DND-41 (cell line): ENCODE measurements at places on chromosomes 1 and 21.
A peak's percentile ranks its signal among the peaks of the same experiment; 100 is the strongest.

GRCh38 chr1:81509594-81509993, 291.1 kb upstream of the ADGRL2 start:
- no peak for DNase-seq
- no peaks in the 10 kb centered on the region for H3K36me3 ChIP-seq
- H3K27me3 ChIP-seq = no peaks in the 10 kb centered on the region
- no peak overlapping the region for H3K4me3 ChIP-seq
- no peaks in the 10 kb centered on the region for H3K4me1 ChIP-seq

DNA sequence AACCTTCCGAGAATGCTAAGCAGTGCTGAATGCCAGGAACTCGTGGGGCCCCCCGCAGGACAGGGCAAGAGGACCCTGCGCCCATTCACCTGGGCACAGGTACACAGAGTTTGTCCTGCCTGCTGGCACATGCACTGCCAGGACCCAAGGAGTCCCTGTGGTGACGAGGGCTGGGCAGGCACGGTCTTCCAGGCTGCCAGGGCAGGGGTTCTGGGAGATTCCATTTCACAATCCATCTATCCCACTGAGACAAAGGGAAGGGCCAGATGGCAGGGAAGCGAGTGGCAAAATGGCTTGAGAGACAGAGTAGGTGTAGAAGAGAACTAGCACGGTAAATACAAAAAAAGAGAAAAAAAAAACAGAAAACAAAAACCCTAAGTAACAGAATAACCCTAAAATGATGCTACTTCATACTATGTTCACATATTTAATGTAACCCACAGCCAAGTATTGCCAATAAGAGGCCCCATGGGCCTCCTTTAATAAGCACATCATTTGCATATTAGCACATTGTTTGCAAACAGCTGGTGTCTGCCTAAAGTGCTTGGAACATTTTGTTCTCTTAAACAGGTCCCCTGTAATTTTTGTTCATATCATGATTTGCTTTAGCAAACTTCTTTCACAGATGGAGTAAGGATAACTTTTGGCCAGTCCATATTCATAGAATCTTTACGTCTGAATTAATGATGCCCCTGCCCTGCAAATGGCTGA, 83.8 kb downstream of the STUM start:
- DNase-seq = no peak
- no peak overlapping the region for H3K27ac ChIP-seq
- H3K27me3 ChIP-seq = no peaks in the 10 kb centered on the region
- H3K4me1 ChIP-seq = no peaks in the 10 kb centered on the region
- H3K36me3 ChIP-seq = peaks cover 43% of the 10 kb centered on the region

GRCh38 chr1:52056937-52057231, 789 bp downstream of the BTF3L4 start:
- no peaks in the 10 kb centered on the region for H3K27me3 ChIP-seq
- H3K4me3 ChIP-seq = peak overlapping the region; percentile 79; the same call in 1 of the 2 replicates
- H3K4me1 ChIP-seq = peaks cover 71% of the 10 kb centered on the region
- H3K36me3 ChIP-seq = peaks cover 37% of the 10 kb centered on the region
- H3K27ac ChIP-seq = peak overlapping the region; percentile 98

DNA sequence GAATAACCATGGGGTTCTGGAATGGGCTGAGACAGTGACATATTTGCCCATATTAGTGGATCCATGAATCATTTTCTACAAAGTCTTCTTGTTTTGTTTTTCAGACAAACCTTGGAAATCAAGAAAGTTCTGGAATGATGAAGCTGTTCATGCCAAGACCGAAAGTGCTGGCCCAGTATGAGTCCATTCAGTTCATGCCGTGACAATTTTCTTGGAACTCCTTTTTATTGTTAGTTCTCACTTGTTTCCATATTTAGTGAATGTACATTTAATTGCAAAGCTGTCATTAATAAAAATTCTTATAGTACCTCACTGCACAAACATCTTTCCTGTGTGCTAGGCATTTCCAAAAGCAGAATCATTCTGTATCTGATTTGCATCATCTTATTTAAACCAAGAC, 100.6 kb upstream of the KCNJ15 start:
- H3K36me3 ChIP-seq = no peaks in the 10 kb centered on the region
- no peak for DNase-seq
- no peaks in the 10 kb centered on the region for H3K4me1 ChIP-seq
- H3K4me3 ChIP-seq = no peak overlapping the region
- H3K27ac ChIP-seq = no peak overlapping the region

DNA sequence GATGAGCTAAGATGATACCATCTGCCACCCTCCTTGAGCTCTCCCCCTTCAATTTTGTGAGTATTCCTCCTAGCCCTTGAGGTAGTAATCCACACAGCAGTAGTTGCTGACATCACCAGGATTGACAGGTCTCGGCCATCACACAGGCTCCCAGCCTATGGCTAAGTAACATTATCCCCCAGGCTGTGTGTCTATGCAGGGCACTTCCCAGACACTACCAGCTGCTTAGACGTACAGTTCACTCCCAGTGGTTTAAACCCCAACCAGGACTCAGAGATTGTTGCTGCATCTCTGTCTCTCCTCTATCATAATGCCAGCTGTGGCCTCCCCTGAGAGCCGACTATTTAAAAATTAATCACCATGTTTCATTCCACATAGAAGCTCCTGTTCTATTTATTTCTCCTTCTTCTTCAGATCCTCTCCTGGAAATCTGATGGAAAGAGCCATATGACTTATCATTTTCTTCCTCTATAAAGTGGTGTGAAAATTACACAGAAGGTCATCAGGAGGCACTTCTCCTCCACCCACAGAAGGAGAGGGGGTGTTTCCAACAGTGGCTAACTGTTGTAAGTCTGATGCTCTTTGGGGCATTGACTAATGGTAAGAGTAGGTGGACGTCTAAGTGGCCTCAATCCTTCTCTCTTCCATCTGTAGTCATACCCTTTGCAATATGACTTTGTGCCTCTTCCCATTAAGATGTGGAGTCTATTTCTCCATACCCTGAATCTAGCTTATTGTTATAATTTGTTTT, 396.3 kb downstream of the SETD4 start:
- DNase-seq = no peak
- H3K27ac ChIP-seq = no peak overlapping the region
- no peak overlapping the region for H3K4me3 ChIP-seq
- H3K27me3 ChIP-seq = no peaks in the 10 kb centered on the region

- H3K4me3 ChIP-seq = no peak overlapping the region
- H3K27me3 ChIP-seq = peaks cover 4% of the 10 kb centered on the region
- no peaks in the 10 kb centered on the region for H3K4me1 ChIP-seq
- H3K36me3 ChIP-seq = no peaks in the 10 kb centered on the region
- DNase-seq = no peak
- no peak overlapping the region for H3K27ac ChIP-seq
Measured at GRCh38 chr1:233672732-233673131, 58.8 kb downstream of the KCNK1 start.

DNA sequence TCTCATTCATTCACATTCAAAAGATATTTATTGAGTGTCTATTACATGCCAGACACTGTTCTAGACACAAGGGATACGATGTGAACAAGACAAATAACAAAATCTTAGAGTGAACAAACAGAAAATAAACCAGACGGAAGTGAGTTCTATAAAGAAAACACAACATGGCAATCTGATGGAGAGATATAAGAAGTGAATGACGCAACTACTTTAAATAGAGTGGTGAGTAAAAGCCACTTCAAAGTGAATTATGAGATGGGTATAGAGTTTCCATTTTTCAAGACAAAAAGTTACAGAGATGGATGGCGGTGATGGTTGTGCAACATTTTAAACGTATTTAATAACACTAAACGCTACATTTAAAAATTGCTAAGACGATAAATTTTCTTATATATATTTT, 75.4 kb downstream of the CEP170 start:
- no peak for DNase-seq
- H3K27ac ChIP-seq = no peak overlapping the region
- H3K4me3 ChIP-seq = no peak overlapping the region

DNA sequence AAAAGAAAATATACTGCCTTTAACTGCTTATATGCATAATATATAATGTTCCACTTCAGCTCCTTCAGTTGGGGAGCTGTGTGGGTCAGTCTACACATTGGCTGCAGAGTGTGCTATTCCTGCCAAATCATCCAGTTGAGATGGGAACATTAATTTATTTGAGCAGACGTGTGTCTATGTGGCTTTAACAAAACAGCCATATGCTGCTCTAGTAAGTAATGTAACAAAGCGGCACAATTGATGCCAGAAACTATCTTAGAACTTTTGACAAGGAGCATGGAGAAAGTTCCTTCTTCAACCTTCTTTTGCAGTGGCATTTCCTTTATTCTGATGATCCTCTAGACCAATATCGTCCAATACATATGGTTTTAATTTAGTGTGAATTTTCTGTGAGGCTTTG, 285.9 kb upstream of the C1orf87 start:
- no peak overlapping the region for H3K4me3 ChIP-seq
- H3K27ac ChIP-seq = no peak overlapping the region
- H3K27me3 ChIP-seq = no peaks in the 10 kb centered on the region
- DNase-seq = no peak

DNA sequence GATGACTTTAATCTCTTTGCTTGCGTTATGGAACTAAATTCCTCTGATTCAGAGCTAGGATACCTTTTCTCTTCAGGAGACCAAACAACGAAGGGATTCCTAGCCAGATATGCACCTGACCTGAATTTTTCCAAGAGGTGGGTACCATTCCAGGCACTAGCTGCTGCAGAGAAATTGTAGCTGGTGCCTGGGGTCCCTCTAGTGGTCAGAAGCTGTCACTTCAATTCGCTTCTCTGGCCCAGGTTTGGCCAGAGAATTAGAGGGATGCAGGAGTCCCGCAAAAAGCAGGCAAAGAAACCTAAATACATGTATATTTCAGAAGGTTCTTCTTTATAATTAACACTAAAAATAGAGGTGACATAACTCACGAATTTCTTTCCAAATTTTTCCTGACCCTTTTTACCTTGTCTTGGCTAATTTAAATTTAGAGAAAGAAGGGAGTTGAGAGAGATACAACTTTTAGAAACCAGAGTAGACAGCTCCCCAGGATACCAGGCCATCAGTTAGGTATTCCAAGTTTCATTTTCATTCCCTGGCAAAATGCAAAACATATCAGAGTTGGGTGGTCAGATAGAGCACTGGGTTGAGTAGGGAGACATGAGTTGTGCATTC, 9.6 kb downstream of the ACKR1 start:
- no peak overlapping the region for H3K4me3 ChIP-seq
- peaks cover 9% of the 10 kb centered on the region for H3K27me3 ChIP-seq
- no peaks in the 10 kb centered on the region for H3K4me1 ChIP-seq
- DNase-seq = peak; percentile 51

GRCh38 chr1:27773826-27774445, 917 bp downstream of the STX12 start:
- DNase-seq = no peak
- no peaks in the 10 kb centered on the region for H3K27me3 ChIP-seq
- peak overlapping the region; percentile 87 for H3K4me3 ChIP-seq
- peaks cover 32% of the 10 kb centered on the region for H3K4me1 ChIP-seq
- peak overlapping the region; percentile 68 for H3K27ac ChIP-seq

- peaks cover 15% of the 10 kb centered on the region for H3K4me1 ChIP-seq
- H3K36me3 ChIP-seq = no peaks in the 10 kb centered on the region
- no peaks in the 10 kb centered on the region for H3K27me3 ChIP-seq
Measured at GRCh38 chr1:160724465-160725242, 13.0 kb upstream of the CD48 start.

DNA sequence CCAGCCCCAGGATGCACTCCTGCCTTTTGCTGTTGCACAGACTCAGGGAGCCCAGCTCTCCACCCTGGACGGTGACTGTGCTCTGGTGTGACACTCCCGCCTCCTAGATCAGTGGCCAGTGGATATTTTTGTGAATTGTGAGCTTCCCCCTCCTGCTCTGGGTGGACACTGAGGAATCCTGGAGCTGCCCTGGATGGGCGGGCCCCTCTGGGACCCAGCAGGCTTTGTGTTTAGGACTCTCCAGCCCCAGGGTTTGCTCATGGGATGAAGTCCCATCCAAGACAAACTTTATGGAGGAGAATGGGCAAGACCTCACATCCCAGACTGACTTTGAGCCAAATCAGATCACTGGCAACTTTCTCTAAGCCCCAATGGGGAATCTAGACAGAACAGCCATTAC, 16.1 kb downstream of the SLC6A9 start:
- no peaks in the 10 kb centered on the region for H3K27me3 ChIP-seq
- no peaks in the 10 kb centered on the region for H3K36me3 ChIP-seq
- no peak for DNase-seq
- H3K4me1 ChIP-seq = no peaks in the 10 kb centered on the region

DNA sequence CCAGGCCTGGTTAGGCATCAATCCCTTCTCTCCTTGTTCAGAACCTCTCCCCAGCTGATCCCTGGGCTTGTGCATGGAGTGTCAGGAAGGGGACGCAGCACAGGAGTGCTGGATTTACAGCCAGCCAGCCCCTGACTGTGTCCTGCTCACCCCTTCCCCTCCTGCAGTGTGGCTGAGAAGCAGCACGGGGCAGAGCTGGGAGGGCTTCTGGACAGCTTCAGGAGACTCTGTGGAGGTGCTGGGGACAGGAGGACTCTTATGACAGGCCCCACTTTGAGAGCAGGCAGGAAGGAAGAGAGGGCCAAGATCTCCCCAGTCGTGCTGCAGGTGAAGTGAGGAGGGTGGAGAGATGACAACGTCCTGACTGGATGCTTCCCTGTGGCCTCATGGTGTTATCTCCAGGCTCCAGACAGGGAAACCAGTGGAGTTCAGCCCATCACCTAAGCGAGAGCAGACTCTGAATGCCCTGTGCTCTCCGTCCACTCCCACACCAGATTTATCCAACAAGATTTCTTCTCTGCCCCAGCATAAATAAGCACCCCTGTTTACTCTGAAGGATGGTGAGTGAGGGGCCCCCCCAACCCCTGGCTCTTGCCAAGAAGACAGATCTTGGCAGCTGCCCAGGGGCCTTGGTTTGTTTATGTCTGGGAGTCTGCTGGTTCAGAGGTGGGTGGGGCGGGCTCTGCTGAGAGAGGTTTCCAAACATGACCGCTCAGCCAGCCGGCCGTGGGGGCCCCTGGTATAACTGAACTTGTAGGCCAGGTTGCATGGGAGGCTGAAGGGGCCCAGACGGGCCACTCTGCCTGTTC, 21.3 kb downstream of the TMCC2 start:
- H3K4me1 ChIP-seq = no peaks in the 10 kb centered on the region
- DNase-seq = no peak
- H3K27me3 ChIP-seq = no peaks in the 10 kb centered on the region
- H3K4me3 ChIP-seq = no peak overlapping the region

- peak overlapping the region; percentile 93 for H3K4me3 ChIP-seq
- H3K27me3 ChIP-seq = no peaks in the 10 kb centered on the region
- H3K4me1 ChIP-seq = peaks cover 72% of the 10 kb centered on the region
- DNase-seq = peak; percentile 24
- peak overlapping the region; percentile 95 for H3K27ac ChIP-seq
Measured at GRCh38 chr1:110874324-110875215, 1.6 kb downstream of the CD53 start.
